ENCODE measurements at places on chromosomes 7 and 10.
A peak's percentile ranks its signal among the peaks of the same experiment; 100 is the strongest.

- peak; percentile 0 for DNase-seq
These were observed 411 bp downstream of the AUTS2 start for GRCh38 chr7:69598487-69599285.

- DNase-seq, result no peak
These were observed 23.4 kb upstream of the ARHGAP12 start for GRCh38 chr10:31952066-31952465.

GRCh38 chr7:32030904-32031692, 39.1 kb downstream of the PDE1C start:
- no peak for DNase-seq

DNA sequence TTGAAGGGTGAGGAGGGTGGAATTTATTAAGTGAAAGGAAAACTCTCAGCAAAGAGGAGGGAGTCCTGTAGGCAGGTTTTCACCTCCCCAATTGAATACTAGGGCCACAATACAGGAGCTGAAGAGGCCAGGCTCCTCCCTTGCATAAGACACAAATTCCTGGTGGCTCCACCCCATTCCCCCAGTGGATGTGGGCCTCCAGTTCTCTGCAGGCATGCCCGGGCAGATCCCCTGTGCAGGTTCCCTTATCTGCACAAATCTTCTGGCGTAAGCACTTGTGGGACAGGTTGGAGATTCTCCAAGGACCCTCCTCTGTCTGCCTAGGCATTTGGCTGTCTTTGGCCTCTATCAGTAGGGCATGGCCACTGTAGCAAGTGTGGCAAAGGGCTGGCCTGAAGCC, 847.1 kb upstream of the MBL2 start:
- DNase-seq, result no peak

DNA sequence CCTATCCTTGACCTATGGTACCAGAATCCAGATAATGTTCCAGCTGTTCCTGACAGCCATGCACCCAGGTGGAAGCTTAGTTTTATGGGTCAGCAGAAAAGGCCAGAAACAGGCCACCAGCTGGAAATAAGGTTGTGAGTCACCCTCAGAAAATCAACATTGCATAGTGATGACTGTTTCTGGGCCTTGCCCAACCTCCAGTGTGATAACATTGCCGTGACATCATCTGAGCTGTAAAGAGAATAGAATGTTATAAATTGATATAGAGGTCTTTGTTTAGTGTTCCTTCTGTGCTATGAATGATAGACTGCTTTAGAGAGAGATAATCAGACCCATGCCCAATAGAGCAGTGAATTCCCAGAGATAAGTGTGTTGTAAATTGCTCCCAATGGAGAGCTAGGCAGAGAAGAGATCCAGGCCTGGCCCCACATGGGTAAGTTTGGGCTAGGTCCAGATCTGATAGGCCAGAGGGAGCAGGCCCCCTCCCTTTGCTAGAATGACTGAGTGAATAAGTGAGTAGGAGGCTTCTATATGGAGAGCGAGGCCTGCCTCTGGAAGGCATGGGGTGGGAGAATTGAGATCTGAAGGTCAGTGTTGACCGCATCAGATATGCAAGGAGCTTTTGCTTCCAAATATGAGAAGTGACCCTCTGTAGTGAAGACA, 14.2 kb upstream of the HPS1 start:
- no peak for DNase-seq

GRCh38 chr7:28348636-28349035, 63.7 kb upstream of the CREB5 start:
- DNase-seq, result no peak

GRCh38 chr7:144738708-144739314, 97.0 kb downstream of the TPK1 start:
- peak; percentile 2 for DNase-seq

DNA sequence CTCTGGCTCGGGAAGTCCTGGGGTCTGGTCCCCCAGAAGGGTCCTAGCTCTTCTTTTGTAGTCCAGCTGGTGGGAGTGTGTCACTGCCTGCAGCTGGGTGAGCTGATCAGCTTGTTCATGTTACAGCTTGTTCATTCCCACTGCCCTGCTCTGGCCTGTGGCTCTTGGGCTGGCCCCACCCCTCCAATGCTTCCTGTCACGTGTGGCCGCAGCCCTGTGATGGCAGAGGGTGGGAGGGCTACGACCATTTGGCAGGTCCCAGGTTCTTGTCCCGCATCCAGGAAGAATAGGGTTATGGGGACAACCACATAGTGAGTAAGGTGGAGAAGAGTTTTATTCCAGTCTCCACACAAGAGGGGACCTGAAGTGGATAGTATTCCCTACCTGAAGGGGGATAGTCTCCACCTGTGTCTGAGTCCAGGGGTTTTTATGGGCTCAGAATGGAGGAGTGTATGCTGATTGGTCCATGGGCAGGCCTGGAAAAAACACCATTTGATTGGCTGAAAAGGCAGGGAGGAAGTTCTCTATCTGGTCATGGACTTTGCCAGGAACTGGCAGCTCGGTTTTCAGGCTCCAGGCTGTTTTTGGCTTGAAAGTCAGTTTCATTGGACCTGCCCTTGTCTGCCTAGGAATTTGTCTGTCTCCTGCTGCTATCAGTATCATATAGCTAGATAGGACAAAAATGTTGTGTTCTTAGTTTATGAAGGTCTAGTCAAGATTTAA, 13.1 kb downstream of the SDHAF3 start:
- no peak for DNase-seq

DNA sequence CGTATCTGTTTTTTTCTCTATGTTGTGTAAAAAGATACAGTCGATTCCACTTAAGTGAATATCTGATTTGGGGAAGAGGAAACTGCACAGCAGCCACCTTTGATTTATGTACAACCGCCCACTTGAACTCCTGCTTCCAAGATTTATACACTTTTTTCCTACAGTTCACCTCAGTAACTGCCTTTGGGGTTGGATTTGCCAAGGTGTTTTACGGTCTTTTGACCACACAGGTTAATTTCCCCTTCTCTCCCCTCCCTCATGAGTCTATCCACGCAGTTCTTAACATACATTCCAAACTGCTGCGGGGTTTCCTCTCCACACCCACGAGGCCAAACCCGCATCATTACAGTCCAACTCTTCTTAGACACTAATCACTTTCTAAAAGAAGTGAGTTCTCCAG, 277.0 kb downstream of the USP6NL start:
- no peak for DNase-seq

DNA sequence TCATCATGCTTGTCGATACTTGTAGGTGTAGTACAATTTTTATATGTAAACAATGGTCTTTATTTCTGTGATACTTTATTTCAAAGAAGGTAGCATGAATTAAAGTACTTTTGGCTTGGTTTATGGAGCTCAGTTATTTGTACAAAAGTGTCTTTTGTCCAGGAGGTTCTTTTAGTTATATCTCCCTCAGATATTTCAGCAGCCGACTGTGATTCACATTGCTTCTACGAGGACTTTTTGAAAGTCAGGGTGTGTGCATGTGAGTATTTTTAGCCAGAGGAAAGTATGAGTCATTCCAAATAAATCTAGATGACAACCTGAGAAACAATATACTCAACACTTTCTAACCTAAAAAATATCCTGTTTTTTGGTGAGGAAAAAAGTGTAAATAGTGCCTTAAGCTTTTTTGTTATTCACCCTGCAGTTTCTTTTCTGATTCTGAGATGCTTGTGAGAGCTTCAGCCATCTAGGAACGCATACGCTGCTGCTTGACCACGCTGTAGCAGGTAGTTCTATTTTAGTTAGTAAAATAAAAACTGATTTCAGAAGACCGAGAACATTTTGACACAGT, 595 bp upstream of the SUN1 start:
- DNase-seq, result no peak

- no peak for DNase-seq
These were observed 103.3 kb upstream of the GATA3 start for GRCh38 chr10:7950981-7951847.

DNA sequence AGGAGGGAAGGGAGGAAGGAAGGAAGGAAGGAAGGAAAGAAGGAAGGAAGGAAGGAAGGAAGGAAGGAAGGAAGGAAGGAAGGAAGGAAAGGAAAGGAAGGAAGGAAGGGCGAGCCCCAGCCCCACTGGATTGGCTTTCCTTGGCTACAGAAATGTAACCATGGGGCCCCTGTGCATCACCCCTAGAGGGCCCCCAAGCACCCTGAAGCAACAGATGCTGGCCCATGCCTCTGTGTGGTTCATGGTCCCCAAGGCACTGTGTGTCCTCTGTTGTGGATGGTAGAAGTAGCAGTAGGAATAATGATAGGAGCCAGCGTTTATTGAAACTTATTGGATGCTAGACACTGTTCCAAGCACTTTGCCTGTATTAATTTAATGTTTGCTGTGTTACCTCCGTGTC, 116.6 kb upstream of the MACROH2A2 start:
- DNase-seq, result no peak

DNA sequence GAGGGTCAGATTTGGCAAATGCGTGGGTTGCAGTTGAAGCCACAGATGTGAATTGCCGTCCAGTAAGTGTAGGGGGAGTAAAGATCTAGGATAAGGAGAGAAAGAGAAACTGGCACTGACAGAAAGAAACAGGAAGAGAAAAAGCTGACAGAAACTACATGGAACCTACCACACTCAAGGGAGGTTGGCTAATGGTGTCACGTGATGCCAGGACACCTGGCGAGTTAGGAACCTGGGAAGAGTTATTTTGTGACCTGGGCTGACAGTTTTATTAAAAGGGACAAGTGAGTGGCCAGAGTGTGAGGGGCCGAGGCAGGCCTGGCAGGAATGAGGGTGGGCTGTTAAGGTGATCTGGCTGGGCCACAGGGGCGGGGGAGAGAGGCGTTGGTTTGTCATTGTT, 188.7 kb downstream of the ADARB2 start:
- DNase-seq, result no peak

GRCh38 chr7:2892549-2892948, 48.4 kb upstream of the GNA12 start:
- DNase-seq, result no peak

DNA sequence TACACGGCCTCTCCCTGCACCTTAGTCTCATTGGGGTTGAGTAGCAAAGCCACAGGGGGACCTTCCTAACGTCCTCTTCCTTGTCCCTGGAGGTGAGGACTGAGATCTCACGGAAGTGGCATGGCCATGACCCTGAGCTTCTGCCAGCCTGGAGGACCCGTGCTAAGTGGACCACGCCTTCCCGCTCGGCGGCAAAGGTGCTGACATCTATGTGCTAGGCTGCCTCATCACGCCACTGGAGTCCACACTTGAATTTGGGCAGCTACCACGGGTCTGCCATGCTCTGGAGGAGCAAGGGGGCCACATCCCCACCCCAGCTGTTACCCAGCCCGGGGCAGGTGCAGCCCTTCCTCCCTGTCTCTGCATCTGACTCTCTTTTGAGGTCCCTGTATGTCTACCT, 15.3 kb downstream of the GHRHR start:
- no peak for DNase-seq

DNA sequence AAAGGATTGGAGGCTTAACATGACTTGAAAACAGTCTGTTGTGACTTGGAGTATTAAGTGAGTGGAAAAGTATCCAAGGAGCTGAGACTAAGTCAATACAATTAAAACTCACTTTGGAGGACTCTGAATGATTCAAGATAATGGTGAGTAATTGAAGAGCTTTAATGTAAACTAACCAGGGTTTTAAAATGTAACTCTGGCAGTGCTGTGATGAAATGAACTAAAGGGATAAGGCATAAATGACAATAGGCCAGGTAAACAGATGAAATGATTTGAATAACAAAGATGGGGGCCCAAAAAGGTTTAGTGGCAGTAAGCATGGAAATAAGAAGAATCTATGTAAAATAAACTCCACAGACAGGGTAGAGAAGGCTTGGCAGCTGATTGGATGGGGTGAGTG, 316.5 kb upstream of the CACNA2D1 start:
- DNase-seq, result no peak

- no peak for DNase-seq
These were observed 78.0 kb downstream of the ARL5B start for GRCh38 chr10:18737236-18737635.

- no peak for DNase-seq
These were observed 85.2 kb downstream of the RTKN2 start for GRCh38 chr10:62183442-62183841.

- no peak for DNase-seq
These were observed 9.5 kb upstream of the NPFFR1 start for GRCh38 chr10:70293169-70293843.

GRCh38 chr7:123901101-123901500, 23.9 kb upstream of the SPAM1 start:
- no peak for DNase-seq

DNA sequence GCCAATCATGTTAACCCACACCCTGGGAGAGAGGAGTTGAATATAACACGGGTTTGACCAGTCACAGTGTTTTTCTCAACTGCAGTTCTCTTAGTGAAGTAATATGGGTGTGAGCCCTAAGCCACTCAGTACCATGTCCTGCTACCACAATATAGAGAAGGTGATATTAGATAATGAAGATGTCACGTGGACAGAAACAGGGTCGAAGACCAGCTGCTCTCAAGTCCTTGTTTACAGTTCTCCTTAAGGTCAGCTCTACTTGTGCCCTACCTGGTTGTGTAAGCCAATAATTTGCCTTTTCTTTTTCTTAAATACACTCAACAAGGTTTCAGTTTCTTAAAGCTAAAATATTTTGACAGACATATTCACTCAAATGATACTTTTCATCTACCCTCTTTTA, 128.3 kb upstream of the POT1 start:
- no peak for DNase-seq

GRCh38 chr7:26398427-26398755, 106.7 kb downstream of the SNX10 start:
- DNase-seq, result peak; percentile 2

DNA sequence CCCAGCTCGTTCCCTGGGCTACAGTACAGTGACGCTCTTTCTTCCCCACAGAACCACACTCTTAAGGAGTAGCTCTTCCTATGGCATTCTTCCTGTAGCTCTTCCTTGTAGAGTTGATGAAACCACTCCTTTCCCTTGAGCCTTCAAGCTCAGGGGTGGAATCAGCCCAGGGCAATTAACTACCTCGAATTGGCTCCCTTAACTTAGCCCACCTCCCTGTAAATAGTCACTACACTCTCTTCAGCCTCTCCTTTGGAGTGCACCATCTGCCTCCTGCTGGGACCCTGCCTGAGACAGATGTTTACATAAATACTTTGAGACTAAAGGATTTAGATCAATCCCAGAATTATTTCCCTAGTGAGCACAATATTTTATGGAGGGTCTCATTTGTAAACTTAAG, 537.8 kb upstream of the AUTS2 start:
- no peak for DNase-seq

- DNase-seq, result no peak
These were observed 27.2 kb downstream of the GRID1 start for GRCh38 chr10:86339226-86339865.

DNA sequence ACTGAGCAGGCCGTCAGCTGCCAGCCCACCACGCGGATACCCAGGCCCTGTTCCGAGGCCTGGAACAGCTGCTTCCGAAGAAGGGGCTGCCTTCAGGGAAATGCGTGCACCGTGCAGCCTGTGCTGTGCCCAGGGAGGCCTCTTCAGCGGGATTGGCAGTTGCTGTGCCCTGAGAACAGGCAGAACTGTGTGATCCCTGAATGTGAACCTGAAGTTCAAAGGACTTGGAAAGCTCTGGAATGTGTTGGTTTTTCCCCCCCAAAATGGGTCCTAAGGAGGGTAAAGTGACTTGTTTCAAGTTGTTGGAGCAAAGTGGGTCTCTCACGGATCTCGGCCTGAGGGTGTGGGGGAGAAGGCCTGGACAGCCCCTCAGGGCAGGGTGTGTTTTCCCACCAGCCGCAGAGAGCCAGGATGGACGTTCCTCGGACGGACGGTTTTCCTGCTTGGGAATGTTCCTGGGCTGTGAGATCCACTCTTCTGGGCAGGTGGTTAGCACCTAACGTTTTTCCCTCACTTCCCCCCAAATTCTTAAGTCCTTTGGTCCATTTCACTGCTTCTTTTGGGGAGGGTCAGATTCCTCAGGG, 2.1 kb downstream of the SPRN start:
- DNase-seq, result no peak

Measured in T-helper 9 cell (primary cell).